Small intestine (tissue), 16 donors: ENCODE measurements at places on chromosomes 7 and 10. TPM values are rescaled to one million over a fixed set of nuclear protein-coding genes. Genes with fewer than 3 reads are reported as not detected.
A peak's percentile ranks its signal among the peaks of the same experiment; 100 is the strongest.

Gene HMX3
- polyA plus RNA-seq: 0.31 TPM

Gene NODAL
- 0.16 TPM for polyA plus RNA-seq

Gene SUN3
- polyA plus RNA-seq: not detected

Gene OR2A7
- polyA plus RNA-seq: 2.7 TPM

Gene CALN1
- 0.07 TPM for polyA plus RNA-seq

Gene SPDYE6
- 0.09 TPM for polyA plus RNA-seq

Gene UTF1
- polyA plus RNA-seq: not detected

Gene ELMO1
- polyA plus RNA-seq: 6.8 TPM

DNA sequence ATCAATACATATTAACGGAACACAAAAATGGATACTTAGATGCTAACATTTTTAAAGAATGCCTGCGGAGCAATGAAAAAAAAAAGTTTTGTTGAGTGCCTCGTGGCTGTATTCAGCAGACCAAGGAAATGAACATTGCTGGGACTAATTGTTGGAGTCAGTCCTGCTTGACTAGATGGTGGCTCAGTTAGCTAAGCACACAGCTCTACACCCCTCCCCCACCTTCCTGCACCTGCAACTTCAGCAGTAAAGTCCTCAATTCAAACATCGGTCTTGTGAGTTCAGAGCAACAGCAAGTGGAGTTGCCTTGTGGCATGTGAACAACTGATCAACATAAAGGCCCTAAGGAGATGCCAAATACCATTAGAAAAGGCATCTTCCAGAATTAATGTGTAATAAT is 326.0 kb upstream of the NPSR1 start:
- no peak overlapping the region for H3K4me3 ChIP-seq
- H3K36me3 ChIP-seq: no peaks in the 10 kb centered on the region
- H3K27ac ChIP-seq: no peak overlapping the region
- H3K4me1 ChIP-seq: no peaks in the 10 kb centered on the region
- no peaks in the 10 kb centered on the region for H3K27me3 ChIP-seq

DNA sequence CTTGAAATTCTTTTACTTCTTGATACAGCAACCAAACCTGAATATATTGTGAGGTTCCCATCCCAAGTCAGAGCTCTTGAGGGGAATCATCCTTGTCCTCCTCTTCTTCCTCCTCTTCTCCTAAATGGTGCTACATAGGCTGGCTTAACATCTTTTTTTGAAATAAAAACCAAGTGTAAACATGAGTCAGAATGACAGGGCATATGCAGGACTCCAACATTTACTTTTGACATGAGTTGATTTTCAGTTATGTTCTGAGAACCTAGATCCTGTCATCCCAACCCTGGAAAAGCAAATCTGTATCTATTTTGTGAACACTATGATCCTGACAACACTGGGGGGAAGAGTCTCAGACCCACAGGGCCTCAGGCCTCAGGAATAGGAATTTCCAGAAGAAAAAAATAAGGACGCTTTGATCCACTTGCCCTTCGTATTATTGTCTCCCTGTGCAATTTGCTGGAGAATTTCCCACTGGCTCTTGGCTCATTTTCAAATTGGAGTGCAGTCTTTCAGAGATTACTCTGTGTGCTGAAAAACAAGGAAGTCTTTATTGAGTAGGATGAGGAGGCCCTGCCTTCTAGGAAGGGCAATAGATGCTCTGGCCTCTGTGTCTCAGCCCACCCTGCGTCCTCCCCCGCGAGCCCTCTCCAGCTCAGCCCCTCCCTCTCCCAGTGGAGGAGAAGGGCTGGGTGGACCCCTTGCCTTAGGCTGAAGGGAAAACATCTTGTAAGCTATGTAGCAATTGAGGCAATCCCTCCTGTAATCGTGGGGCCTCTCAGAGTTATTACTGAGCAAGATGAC is 121.6 kb downstream of the CREB5 start:
- H3K36me3 ChIP-seq: no peaks in the 10 kb centered on the region
- H3K27me3 ChIP-seq: peaks cover 10% of the 10 kb centered on the region
- no peaks in the 10 kb centered on the region for H3K4me1 ChIP-seq
- DNase-seq: no peak

GRCh38 chr7:5450549-5451327 is 27.1 kb upstream of the TNRC18 start:
- H3K4me1 ChIP-seq: no peaks in the 10 kb centered on the region
- no peaks in the 10 kb centered on the region for H3K27me3 ChIP-seq
- no peak overlapping the region for H3K27ac ChIP-seq
- peak; percentile 71 for DNase-seq
- H3K4me3 ChIP-seq: no peak overlapping the region
- no peaks in the 10 kb centered on the region for H3K36me3 ChIP-seq

DNA sequence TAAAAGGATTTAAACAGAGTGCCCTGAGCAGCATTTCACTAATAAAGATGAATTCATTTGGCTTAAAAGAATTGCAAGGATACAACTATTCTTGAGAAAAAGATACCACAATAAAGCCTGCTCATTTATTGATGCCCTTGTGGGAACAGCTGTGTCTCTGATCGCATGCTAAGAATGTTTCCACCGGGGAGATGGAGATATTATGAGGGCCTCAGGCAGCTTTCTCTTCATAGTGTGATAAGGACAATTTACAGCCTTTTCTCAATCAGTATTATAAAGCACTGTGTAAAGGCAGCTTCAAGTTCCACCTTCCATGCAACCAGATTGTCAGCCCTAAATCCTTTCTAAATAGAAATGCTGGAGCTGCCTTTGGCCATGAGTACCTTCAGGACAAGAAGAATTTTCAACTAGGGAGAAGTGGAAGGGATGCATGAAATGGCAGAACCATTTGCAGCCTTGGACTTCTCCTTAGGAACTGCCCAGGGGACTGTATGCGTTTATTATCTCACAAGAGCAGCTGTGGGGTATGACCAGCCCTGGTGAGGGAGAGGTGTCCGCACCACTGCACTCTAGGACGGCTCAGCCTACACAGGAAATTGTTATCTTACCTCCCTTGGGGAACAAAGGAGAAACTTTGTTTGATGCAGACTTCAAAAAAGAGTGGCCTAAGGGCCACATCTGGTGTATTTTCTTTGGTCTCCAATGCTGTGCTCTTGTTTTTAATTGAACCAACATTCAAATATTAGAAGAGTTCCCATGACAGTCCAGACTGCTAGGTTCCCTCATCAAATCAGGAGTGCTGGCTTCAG is 116.9 kb upstream of the PCGF5 start:
- no peaks in the 10 kb centered on the region for H3K4me1 ChIP-seq
- no peak overlapping the region for H3K4me3 ChIP-seq

GRCh38 chr10:84484541-84484940 is 156.2 kb downstream of the CCSER2 start:
- no peaks in the 10 kb centered on the region for H3K4me1 ChIP-seq
- H3K27ac ChIP-seq: no peak overlapping the region
- H3K4me3 ChIP-seq: no peak overlapping the region
- no peak for DNase-seq

- peaks cover 10% of the 10 kb centered on the region for H3K27me3 ChIP-seq
- no peak overlapping the region for H3K4me3 ChIP-seq
- H3K4me1 ChIP-seq: no peaks in the 10 kb centered on the region
- H3K27ac ChIP-seq: no peak overlapping the region
- DNase-seq: no peak
- no peaks in the 10 kb centered on the region for H3K36me3 ChIP-seq
Measured at GRCh38 chr7:132526111-132526740, 50.0 kb downstream of the PLXNA4 start.

GRCh38 chr7:43565786-43566185 is 17.1 kb upstream of the STK17A start:
- H3K27ac ChIP-seq: no peak overlapping the region
- no peaks in the 10 kb centered on the region for H3K4me1 ChIP-seq
- H3K27me3 ChIP-seq: peaks cover 5% of the 10 kb centered on the region
- no peak overlapping the region for H3K4me3 ChIP-seq
- DNase-seq: no peak

DNA sequence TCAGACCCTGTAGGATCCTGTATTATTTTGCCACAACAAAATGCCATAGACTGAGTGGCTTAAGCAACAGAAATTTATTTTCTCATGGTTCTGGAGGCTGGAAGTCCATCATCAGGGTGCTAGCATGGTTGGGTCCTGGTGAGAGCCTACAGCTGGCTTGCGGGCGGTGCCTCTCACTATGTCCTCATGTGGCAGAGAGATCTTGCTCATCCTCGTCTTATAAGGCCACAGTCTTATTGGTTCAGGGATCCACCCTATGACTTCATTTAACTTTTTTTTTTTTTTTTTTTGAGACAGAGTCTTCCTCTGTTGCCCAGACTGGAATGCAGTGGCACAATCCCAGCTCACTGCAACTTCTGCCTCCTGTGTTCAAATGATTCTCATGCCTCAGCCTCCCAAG is 90.9 kb downstream of the LSM5 start:
- H3K4me1 ChIP-seq: no peaks in the 10 kb centered on the region
- no peak for DNase-seq
- H3K4me3 ChIP-seq: no peak overlapping the region
- H3K27ac ChIP-seq: no peak overlapping the region

- no peak overlapping the region for H3K4me3 ChIP-seq
- DNase-seq: no peak
- no peaks in the 10 kb centered on the region for H3K36me3 ChIP-seq
- no peaks in the 10 kb centered on the region for H3K27me3 ChIP-seq
- no peak overlapping the region for H3K27ac ChIP-seq
Measured at GRCh38 chr10:83955406-83955805, 183.9 kb upstream of the GHITM start.

GRCh38 chr10:104054430-104054829 is 31.2 kb downstream of the COL17A1 start:
- no peak for DNase-seq
- H3K27ac ChIP-seq: no peak overlapping the region
- H3K4me3 ChIP-seq: no peak overlapping the region
- peaks cover 14% of the 10 kb centered on the region for H3K4me1 ChIP-seq
- H3K27me3 ChIP-seq: no peaks in the 10 kb centered on the region

- peaks cover 15% of the 10 kb centered on the region for H3K27me3 ChIP-seq
- H3K36me3 ChIP-seq: no peaks in the 10 kb centered on the region
- H3K4me1 ChIP-seq: no peaks in the 10 kb centered on the region
- peak overlapping the region; percentile 42 for H3K4me3 ChIP-seq
- H3K27ac ChIP-seq: no peak overlapping the region
- DNase-seq: peak; percentile 52
Measured at GRCh38 chr10:80356989-80357850, 639 bp downstream of the DYDC2 start.

GRCh38 chr10:16381083-16381482 is 55.7 kb upstream of the PTER start:
- H3K27me3 ChIP-seq: no peaks in the 10 kb centered on the region
- no peaks in the 10 kb centered on the region for H3K4me1 ChIP-seq
- no peak overlapping the region for H3K4me3 ChIP-seq
- no peaks in the 10 kb centered on the region for H3K36me3 ChIP-seq

- H3K36me3 ChIP-seq: no peaks in the 10 kb centered on the region
- no peak overlapping the region for H3K27ac ChIP-seq
- no peaks in the 10 kb centered on the region for H3K4me1 ChIP-seq
- H3K27me3 ChIP-seq: no peaks in the 10 kb centered on the region
- peak; percentile 92 for DNase-seq
Measured at GRCh38 chr7:33044401-33044718, 18.2 kb downstream of the NT5C3A start.

GRCh38 chr7:16421333-16422102 is at the start of gene CRPPA:
TSS of gene CRPPA (minus strand) at chr7:16421538. CDS start at chr7:16421322, 216 bp downstream.
- H3K27ac ChIP-seq: peak within 1 kb of the TSS; percentile 91
- peak; percentile 82 for DNase-seq

DNA sequence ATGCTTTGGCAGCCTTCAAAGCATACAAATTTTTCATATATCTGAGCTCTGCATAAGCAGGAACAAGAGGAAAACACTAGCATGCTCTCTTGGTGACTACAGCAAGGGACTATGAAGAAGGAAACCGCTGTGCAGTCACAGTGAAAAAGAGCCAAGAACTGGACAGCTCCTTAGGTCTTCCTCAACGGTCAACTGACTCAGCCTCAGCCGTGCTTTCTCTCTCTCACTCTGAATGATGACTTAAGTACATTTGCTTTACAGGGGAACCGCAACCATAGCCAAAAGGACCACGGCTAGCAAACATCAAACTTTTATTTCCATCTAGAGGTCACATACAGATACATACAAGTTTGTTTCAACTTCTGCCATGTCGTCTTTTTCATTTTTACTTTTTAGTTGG is 69.9 kb downstream of the HYCC1 start:
- H3K4me3 ChIP-seq: no peak overlapping the region
- DNase-seq: peak; percentile 31
- H3K27me3 ChIP-seq: no peaks in the 10 kb centered on the region
- no peaks in the 10 kb centered on the region for H3K36me3 ChIP-seq
- H3K4me1 ChIP-seq: peaks cover 4% of the 10 kb centered on the region
- no peak overlapping the region for H3K27ac ChIP-seq

GRCh38 chr10:14558025-14558424 is 216.7 kb downstream of the FAM107B start:
- peaks cover 3% of the 10 kb centered on the region for H3K36me3 ChIP-seq
- no peaks in the 10 kb centered on the region for H3K27me3 ChIP-seq
- no peak overlapping the region for H3K4me3 ChIP-seq
- peaks cover 42% of the 10 kb centered on the region for H3K4me1 ChIP-seq

DNA sequence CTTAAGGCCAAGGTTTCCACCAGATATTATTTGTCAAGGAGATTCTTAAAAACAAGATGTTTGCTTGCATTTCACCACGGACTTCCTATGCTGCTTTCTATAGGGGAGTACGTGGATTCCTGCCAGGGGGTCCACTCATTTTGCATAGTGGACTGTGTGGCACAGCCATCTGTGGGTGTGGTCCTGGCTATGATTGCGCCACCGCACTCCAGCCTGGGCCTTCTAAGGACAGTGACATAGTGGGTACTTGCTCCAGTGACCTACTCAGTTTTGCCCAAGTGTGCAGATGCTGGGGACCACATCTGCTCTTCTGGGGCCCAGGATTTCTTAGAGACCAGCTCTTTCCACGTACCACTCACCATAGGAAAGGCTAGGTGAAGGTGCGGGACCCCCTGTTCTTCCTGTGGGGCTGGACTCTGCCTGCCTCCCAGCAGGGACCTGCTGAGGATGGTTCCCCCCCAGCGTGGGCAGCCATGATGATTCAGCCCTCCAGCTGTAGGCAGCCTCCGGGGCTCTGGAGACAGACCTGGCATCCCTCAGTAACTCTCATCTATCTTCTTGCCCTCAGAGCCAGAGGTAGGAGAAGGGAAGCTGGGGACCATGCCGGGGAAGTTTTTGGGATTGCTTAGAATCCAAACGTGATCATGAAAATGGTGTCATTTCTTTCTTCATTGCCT is 42.9 kb downstream of the HK1 start:
- H3K36me3 ChIP-seq: no peaks in the 10 kb centered on the region
- no peak for DNase-seq
- H3K4me1 ChIP-seq: peaks cover 24% of the 10 kb centered on the region
- no peaks in the 10 kb centered on the region for H3K27me3 ChIP-seq
- H3K4me3 ChIP-seq: no peak overlapping the region
- H3K27ac ChIP-seq: no peak overlapping the region

DNA sequence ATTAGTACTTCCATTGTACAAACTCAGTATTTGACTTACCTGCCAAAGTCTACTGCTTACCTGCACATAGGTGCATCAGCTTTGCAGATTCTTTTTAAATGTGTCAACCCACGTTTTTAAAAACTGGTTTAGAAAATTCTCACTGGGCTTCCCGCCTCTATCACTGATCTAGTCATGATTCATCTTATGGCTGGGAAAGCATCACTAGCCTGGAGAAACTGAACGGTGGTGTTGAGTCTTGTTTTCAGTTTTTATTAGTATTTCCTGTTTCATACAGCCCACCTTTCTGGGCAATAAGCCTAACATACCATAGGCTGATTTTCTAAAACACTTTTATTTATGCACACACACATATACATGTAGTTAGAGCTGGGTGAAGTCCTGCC is 19.7 kb downstream of the DOCK1 start:
- H3K4me1 ChIP-seq: no peaks in the 10 kb centered on the region
- H3K4me3 ChIP-seq: no peak overlapping the region
- H3K27me3 ChIP-seq: no peaks in the 10 kb centered on the region
- no peak for DNase-seq
